ENCODE measurements at places on chromosomes 2 and 18. TPM values are rescaled to one million over a fixed set of nuclear protein-coding genes. Genes with fewer than 3 reads are reported as not detected.

The INPP5D gene
- 61.2 TPM for total RNA-seq

The UGT1A3 gene
- not detected for total RNA-seq

The UPP2 gene
- total RNA-seq = not detected

The TMEM214 gene
- 98.1 TPM for total RNA-seq

The GALNT14 gene
- total RNA-seq = 0.27 TPM

The UGT1A7 gene
- not detected for total RNA-seq

The C2orf80 gene
- total RNA-seq = not detected

The ERCC3 gene
- 63.1 TPM for total RNA-seq

The GULP1 gene
- total RNA-seq = not detected

The TUBA3E gene
- total RNA-seq = not detected

The CCNYL1 gene
- total RNA-seq = 8.7 TPM

The TCF23 gene
- not detected for total RNA-seq

The SALL3 gene
- not detected for total RNA-seq

The CABLES1 gene
- total RNA-seq = 3.2 TPM

The ACVR1C gene
- total RNA-seq = 1.1 TPM

The ACMSD gene
- total RNA-seq = not detected

The IL36G gene
- total RNA-seq = not detected

The SLC23A3 gene
- 1.9 TPM for total RNA-seq

The ALPI gene
- total RNA-seq = not detected

The LRRTM1 gene
- total RNA-seq = not detected

The PTPN18 gene
- total RNA-seq = 66.9 TPM

The LBX2 gene
- total RNA-seq = 1.1 TPM

The CTAGE1 gene
- total RNA-seq = not detected

The CYS1 gene
- total RNA-seq = 0.70 TPM

The AOX1 gene
- not detected for total RNA-seq

The KIDINS220 gene
- 24.3 TPM for total RNA-seq

The NRBP1 gene
- total RNA-seq = 99.7 TPM

The PIKFYVE gene
- 28.7 TPM for total RNA-seq

The LYPD6B gene
- not detected for total RNA-seq

The FRZB gene
- total RNA-seq = not detected

The KCNS3 gene
- total RNA-seq = 0.07 TPM

The ZSCAN30 gene
- 10.2 TPM for total RNA-seq

The SULT1C4 gene
- total RNA-seq = not detected

The FSIP2 gene
- not detected for total RNA-seq

The KLHL14 gene
- total RNA-seq = not detected

The GPR35 gene
- total RNA-seq = 7.6 TPM

The TPO gene
- not detected for total RNA-seq

The ACTG2 gene
- 0.26 TPM for total RNA-seq

The IL36B gene
- total RNA-seq = not detected

The KCTD1 gene
- 5.3 TPM for total RNA-seq

The TRIM43 gene
- not detected for total RNA-seq

The FMNL2 gene
- total RNA-seq = 16.1 TPM

The MAL gene
- 264 TPM for total RNA-seq

The BOLL gene
- total RNA-seq = 0.51 TPM

The ERBB4 gene
- total RNA-seq = not detected

The SMCHD1 gene
- 112 TPM for total RNA-seq

The PDE1A gene
- total RNA-seq = not detected
